ENCODE measurements at places on chromosomes 12 and 14.

GRCh38 chr12:15035185-15035584 lies 62.3 kb downstream of the PDE6H start:
- no peak for DNase-seq

DNA sequence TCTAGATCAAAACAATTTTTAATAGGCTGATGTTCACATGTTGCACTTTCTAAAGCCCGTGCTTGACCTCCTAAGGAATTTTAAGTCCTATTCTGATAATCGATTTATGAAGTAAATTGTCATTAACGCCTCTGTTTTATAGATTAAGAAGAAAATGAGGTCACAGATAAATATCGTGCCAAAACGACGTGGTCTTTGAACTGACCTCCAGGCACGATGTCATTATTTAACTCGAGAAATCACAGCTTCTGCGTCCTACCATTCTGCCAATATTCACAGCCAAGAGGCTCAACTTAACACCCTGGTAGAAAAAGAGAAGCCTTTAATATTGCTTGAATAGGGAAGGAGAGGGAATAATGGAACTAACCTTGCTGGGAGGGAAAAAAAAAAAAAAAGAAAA lies 888 bp upstream of the EEA1 start:
- DNase-seq, result no peak

- no peak for DNase-seq
These were observed 1231.7 kb upstream of the TMEM132C start for GRCh38 chr12:127035011-127035879.

GRCh38 chr12:29102741-29103140 lies 46.3 kb upstream of the FAR2 start:
- no peak for DNase-seq

DNA sequence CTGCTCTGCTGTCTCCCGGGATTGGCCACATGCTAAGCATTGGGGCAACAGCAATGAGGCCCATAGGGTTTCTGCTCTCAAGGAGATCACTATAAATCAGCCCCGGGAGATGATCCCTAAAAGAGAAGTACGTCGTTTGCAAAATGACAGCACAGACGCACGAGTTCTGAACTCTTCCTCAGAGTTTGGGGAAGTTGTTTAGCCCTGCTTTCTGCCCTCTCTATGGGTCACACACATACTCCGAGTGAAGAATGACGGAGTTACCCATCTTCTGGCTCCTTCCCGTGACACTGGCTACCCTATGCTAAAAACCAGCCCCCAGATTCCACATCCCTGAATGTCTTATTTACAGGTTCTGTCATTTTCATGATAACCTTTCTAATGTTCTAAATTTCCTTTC lies 258.0 kb upstream of the PLEKHG7 start:
- DNase-seq, result no peak

All from activated CD4-positive, alpha-beta T cell treated with anti-CD3 and anti-CD28 coated beads, Interleukin-2, amount 50 U/mL, for 1 hour (primary cell).